ENCODE measurements at places on chromosomes 3 and 15.

- no peak for DNase-seq
Measured at GRCh38 chr3:36843065-36844051, 79.0 kb upstream of the DCLK3 start.

GRCh38 chr3:189144645-189145044 is 27.1 kb upstream of the TPRG1 start:
- no peak for DNase-seq

GRCh38 chr3:331881-332280 is 135.3 kb downstream of the CHL1 start:
- DNase-seq, result no peak

DNA sequence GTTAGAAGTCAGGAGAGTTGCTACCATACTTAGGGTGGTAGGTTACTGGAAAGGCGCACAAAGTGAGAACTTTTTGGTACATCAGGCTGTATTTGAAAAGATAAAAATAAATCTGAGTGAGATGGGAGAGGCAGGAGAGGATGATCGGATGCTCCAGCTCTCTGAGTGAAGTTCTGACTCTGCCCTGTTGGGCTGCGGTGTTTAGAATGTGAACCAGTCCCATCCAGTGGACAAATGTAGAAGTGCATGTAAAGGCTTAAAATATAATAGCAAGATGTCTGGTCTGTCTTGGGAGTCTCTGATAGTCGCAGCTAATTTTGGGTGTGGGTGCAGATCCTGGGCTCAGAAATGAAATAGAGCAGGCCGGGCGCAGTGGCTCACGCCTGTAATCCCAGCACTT is 30.4 kb downstream of the ACKR2 start:
- DNase-seq, result peak; percentile 84

DNA sequence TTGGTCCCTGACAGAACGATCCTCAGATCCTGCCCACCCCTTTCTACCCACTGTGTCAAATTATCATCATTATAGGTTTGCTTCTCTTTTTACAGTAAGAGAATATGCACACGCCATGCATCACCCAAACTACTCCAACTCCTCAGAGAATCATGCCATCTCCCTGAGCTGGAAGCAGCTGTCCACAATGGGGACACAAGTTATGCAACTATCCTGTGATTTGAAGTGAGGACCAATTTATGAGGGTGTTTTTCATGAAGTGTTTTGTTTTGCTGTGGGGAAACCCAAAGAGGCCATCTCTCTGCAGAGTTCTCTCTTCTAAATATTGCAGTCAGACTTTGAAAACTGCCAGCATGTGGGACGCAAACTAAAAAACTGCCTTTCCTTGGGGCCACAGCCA is 35.8 kb upstream of the TNFSF10 start:
- no peak for DNase-seq

- peak; percentile 66 for DNase-seq
Measured at GRCh38 chr3:134464064-134464688, 21.6 kb downstream of the ANAPC13 start.

- DNase-seq, result no peak
Measured at GRCh38 chr3:126441256-126441880, 34.3 kb downstream of the ZXDC start.

DNA sequence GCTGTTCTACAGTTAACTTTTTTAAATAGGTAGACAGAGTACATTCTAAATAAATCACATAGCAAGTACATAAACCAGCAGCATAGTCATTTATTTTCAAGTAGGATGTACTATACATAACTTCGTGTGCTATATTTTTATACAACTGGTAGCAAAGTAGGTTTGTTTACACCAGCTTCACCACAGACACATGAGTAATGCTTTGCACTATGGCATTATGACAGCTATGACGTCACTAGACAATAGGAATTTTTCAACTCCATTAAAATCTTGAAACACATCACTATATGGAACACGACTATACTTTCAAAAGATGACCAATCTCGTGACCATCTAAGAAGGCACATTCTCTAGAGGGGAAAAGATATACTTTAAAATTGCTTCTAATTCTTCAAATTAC is 3.5 kb downstream of the TEX55 start:
- DNase-seq, result no peak

GRCh38 chr3:23320586-23321570 is 117.8 kb downstream of the UBE2E2 start:
- no peak for DNase-seq

DNA sequence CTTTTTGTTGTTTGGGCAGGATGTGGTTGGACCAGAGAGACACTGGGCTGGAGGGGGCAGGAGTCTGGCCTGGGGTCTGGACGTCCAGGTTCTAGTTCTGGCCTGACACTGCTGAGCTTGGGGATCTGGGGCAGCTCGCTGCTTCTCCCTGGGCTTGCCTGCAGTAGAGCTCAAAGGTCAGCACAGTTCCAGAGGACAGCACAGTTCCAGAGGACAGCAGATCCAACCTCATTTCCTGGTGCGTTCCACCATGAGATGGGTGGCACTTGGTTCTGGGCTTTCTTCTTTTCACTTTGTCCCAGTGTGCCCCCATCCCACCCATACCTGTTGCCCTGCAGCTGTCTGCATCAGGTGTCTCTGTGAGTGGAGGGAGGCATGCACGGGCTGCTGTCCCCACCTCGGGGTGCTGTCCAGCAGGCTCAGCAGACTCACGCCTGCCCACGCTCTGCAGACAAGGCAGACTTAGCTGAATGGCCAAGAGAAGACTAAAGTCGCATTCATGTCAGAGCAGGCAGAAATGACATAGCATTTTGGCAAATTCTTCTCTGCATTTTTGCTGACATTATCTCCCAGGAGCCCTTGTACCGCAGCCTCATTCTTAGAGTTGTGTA is 16.7 kb downstream of the CACNA2D3 start:
- no peak for DNase-seq
